Non-pigmented ciliary epithelial cell (primary cell): ENCODE measurements at places on chromosomes 4 and X.

DNA sequence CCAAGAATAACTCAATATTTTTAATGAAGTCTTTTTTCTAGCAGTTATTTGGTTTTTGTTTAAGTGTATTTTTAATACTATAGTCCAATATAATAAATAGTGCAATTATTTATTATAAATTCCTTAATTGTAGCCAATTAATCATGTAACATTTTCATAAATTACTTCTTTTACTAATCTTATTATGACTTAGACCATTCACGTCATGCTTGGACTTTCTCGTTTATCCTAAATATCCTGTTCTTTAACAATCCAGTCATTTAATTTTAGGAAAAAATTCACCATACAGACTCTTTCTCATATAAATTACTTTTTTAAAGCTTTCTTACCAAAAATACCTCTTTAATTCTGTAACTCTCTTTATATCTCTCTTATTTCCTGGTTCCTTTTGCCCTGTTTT lies 350.1 kb downstream of the AR start:
- no peak for DNase-seq

DNA sequence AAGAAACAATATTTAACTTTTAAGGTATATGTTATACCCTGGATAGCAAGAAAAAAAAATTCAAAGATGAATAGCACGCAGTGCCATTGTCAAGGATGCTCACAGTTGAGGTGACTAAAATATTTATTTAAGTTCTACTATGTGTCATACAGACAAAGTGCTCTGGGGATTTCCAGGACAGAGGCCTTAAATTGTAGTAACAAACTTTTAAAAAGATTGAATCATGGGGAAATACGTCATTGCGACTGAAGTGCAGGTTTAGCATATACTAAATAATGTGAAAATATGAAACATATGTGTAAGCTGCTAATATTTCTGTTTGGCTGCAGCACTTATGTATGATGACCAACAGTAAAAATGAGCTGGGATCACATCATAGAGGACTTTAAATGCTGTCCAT lies 748.0 kb upstream of the PCDH7 start:
- DNase-seq, result no peak

GRCh38 chr4:74018771-74019170 lies 19.7 kb downstream of the CXCL3 start:
- DNase-seq, result no peak

- peak; percentile 76 for DNase-seq
Observed at GRCh38 chr4:124111922-124112321, 600.6 kb downstream of the ANKRD50 start.

DNA sequence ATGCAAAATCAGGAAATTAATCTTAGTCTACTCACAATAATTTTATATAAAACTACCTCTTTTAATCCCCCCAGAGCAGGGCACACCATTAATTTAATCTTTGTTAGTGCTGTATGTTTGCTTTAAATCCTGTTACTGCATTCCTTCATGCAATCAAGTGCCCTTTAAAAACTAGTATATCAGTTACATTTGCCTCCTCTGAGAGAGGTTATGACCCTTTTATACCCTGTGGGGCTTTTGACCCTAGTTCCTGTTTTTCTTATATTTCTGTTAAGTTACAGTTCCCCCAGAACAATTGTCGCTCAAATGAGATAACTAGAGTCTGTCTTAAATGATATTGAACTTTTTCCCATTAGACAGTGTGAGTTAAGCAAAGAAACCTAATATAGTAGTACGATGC lies 46.2 kb downstream of the GPC4 start:
- DNase-seq, result no peak

- no peak for DNase-seq
Observed at GRCh38 chr4:5186271-5187064, 135.2 kb downstream of the STK32B start.

DNA sequence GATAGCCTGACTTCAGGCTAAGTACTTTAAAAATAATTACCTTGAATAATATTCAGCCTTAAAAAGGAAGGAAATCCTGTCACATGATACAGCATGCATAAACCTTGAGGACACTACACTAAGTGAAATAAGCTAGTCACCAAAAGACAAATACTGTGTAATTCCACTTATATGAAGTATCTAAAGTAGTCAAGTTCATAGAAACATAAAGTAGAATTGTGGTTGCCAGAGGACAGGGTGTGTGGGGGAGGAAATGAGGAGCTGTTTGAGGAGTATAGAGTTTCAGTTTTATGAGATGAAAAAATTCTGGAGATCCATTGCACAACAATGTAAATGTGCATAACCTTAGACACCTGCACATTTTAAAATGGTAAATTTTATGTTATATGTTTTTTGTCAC lies 5.6 kb upstream of the STPG2 start:
- no peak for DNase-seq

DNA sequence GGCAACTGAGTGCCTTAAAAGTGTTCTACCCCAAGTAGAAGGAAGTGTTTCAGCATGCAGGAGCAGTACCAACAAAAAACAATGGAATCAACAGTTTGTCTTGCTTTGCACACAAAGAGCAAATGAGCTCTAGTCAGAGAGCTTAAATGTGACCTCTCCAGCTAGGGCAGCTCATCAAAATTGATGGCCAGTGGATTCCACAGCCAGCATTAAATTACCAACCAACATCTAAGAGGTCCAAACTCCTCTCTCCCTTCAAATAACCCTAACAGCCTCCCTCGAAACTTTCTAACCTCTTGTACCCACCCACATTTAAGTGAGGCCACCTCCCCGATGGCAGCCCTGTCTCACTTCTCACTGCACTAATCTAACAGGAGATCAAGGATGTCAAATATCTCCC lies 219.9 kb downstream of the CHIC2 start:
- no peak for DNase-seq

DNA sequence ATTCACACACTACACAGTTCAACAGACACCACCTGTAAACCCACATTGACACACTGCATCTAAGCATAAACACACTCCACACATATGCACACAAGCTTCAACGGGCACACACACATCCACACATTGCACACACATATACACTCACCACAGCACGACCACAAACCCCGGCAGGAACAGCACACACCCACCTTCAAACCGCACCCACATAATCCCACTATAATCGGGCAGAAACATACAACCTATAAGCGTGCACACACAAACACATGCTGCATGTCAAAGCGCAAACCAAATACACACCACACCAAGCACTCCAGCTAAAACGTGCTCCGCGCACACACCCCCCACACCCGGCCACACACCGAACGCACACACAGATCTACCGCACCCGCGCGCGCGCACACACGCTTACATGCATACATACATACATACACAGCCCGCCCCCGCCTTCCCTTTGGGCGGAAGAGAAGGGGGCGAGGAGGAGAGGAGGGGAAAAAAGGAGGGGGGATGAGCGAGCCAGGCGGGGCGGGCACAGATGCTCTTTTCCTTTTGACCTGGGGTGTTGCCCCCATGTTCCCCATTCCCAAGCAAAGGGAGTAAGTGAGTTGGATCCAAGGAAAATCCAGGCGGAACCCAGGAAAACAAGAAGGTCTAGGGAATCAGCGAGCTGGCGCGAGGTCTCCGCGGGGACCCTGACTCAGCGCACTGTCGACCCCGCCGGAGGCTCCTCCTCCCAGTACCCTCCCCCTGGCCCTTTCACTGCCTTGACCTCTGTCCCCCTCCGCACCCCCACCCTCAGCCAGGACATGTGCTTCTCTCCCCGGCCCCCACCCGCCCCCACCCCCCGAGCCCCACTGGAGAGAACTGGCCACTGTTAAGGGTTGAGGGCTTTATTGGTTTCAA lies 9.9 kb downstream of the ARHGAP36 start:
- DNase-seq, result no peak

- DNase-seq, result no peak
Observed at GRCh38 chr4:71288875-71289274, 49.9 kb upstream of the SLC4A4 start.

GRCh38 chr4:14583752-14584151 lies 418.5 kb upstream of the CPEB2 start:
- no peak for DNase-seq

GRCh38 chr4:66681962-66682361 lies 863.3 kb downstream of the CENPC start:
- peak; percentile 15 for DNase-seq

DNA sequence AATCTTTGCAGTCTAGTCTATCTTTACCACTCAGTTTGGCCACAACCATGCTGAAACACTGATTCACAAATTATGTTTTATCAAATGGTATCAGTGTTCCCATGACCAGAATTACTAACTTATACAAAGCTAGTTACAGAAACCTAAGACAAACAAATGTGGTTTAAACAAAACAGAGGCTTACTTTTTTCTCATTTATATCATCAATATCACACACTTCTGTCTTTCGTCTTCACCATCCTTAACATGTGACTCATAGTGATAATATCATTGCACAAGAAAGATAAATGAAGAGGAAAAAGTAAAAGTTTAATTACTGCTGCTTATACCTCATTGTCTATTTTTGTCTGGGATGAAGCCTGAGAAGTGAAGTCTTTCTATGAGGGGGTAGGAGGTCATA lies 406.6 kb downstream of the PCDH10 start:
- DNase-seq, result peak; percentile 9

DNA sequence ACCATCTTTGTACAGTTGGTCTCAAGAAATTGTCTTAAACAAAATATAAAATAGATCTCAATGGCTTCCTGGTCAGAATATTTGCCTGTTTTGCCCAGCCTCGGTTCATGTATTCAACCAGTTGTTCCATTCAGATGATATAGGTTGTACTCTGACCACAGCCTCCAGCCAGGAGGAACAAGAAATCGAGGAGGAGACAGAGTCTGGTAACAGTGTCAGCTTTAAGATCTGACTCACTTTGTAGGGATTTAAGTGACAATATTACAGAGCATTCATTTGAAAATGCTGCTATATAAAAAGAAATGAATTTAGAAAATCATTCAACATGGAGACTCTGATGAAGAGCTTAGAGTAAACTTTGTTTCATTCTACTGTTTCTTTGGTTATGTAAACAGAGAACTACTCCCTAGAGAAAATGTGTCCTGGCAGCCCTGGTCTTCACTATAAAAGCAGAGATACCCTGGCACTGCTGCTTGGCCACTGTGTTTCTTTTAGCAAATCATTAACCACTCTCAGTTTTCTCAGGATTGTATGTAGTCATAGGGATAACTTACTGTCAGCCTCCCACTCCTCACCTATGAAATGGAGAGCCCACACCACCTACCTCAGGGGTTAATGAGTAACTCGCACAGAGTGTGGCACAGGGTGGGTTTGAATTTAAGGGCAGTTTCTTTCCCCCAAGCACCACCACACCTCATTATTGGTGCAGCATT lies 53.5 kb downstream of the PAGE2 start:
- DNase-seq, result no peak

DNA sequence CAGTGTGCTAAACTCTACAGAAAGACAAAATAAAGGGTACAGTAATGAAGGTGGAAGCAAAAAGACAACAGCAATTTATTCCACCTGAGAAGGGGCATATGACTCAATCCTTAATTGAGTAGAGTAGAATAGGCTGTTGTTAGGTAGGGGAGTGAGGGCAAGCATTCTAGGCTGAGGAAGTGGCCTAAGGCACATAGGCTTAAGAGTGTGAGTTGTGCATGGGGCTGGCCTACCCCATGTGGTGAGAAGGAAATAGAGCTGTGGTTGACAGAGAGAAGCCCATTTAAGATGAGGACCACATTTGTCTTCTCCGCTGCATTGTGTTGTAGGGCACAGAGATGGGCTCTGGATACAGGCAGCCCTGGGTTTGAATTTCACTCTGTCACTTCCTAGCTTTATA lies 3.4 kb upstream of the ZCCHC18 start:
- no peak for DNase-seq

DNA sequence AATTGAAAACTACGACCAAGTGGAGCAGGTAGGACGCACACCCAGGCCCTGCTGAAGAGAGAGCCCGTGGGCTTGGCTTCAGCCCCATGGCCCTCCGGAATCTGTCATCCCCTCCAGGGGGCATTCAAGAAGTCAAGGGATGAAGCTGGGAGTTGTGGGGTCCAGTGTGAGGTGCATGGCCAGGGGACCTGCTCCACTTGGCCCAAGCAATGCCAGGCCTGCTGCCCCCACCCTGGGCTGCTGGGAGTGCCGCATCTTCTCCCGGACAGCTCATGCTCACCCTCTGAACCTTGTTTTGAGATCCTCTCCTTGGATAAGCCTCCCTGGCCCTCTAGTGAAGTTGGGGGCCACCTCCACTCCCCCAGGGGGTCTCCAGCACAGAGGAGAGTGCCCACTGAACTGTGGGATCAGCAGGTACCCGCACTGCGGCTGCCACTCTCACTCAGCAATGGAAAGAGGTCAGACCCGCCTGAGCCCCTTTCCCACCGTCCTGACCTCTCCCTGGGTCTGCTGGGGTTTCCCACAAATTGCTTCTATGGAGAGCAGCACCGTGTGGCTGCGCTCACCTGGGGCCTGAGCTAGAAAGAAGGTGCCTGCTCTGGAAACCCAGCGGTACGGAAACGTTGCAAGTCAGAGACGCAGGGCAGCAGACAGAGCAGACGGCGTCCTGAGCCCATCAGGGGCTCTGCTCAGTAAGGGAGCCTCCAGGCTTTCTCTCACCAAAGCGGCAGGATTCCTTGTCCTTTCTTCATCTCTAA lies 5.0 kb upstream of the ABLIM2 start:
- no peak for DNase-seq

DNA sequence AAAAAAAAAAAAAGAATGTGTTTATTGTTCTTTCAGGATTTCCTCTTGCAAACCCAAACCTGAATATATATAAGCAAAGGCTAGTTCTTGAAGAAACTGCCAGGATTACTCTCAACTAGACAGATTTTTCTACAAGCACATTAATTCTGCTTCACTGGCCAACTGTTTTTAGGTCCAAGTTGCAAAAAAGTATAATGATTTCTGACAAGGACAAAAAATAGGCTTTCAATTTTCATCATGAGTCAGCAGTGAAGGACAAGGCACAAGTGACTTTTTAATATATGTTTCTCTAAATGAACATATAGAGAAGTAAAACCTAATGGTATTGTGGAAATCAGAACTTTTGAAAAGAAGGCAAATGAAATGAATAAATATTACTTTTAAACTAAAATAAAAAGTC lies 73.7 kb downstream of the ELOVL6 start:
- no peak for DNase-seq

DNA sequence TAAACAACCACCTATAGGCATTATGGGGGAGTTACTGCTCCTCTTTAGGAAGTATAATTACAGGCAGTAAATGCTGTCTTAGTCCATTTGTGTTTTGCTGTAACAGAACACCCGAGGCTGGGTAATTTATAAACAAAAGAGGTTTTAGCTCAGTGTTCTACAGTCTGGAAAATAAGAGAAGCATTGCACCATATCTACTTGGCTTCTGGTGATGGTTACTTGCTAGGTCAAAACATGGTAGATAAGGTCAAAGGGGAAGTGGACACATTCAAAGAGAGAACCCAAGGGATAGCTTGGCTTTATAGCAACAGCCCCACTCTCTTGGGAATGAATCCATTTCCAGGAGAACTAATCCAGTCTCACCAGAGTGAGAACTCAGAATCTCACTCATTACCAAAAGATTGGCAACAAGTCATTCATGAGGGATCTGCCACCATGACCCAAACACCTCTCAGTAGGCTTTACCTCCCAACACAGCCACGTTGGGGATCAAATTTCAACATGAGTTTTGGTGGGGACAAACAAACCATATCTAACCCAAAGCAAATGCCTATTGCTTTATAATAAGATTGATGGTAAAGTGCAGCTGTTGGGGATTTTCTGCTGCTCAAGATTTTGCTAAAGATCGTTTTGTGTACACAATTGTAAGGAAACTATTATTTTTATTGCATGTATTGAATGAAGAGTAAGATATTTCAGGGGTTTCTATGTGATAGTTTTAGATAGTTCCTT lies 32.6 kb downstream of the STAG2 start:
- DNase-seq, result no peak

GRCh38 chrX:1403228-1403627 lies 11.3 kb upstream of the SLC25A6 start:
- no peak for DNase-seq
